ENCODE measurements at places on chromosomes 11 and 22.

DNA sequence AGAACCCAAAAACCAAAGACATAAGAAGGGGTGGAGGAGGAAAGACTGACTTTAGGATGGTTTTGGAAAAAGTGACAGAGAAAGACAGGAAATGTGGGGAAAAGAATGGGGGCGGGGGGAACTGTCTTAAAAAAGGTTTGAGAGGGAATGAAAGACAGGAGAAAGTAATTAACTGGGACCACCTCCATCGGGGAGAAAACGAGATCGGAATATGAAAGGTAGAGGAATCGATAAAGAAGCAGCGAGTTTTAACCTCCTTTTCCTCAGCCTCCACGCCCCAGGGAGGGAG, 524 bp downstream of the MTMR2 start:
- no peak for DNase-seq

DNA sequence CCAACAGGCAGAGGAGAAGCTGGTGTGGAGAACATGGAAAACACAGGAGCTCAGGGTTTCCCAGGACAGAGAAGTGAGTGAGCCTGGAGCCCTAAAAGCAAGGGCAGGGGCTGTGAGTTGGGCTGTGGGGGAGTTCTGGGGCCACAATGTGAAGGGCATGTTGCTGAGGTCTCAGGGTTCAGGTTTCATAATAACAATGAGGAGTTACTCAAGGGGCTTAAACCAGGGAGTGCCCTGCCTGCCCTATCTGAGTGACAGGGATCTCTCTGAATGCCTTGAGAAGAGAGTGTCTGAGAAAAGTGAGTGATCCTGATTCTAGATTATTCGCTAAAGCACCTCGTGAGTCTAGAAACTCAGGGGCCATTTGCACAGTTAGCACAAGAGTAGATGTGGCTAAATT, 129.6 kb downstream of the VPREB1 start:
- DNase-seq, result no peak

GRCh38 chr22:42642806-42643633, 2.6 kb upstream of the ATP5MGL start:
- DNase-seq, result no peak

DNA sequence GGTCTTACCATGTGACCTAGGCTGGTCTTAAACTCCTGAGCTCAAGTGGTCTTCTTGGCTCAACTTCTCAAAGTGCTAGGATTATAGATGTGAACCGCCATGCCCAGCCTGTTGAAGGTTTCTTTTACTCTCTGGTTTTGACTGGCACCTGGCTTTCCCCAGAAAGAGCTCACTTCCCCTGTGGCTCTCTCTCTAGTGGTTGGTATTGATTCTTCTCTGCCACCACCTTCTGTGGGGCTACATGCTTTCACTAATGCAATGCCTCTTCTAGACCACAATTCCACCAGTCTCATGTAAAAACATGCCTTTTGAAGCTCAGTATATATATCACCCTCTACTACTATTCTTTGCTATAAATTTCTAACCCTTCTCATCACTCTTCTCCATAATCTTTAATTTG, 67.2 kb downstream of the CCDC83 start:
- no peak for DNase-seq

GRCh38 chr11:119782739-119783072, 53.7 kb upstream of the NECTIN1 start:
- no peak for DNase-seq

DNA sequence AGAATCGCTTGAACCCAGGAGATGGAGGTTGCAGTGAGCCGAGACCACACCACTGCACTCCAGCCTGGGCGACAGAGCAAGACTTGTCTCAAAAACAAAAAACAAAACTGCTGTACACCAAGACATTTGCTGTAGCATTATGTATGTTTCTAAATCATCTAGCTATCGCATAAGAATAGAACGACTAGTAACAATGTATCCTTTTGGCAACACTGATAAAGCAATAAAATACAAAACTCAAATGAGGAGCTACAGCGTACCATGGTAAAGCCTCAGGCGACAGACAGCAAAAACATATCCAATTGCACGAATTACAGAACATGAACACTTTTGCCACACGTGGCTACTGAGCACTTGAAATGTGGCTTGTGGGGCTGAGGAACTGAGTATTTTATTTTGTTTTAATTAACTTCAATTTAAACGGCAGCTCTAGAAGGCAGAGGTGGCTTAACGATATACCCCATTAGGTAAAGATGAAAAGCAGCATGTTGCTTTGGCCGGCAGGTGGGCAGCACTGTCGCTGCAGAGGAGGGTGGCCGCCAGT, 2.3 kb downstream of the TUBGCP6 start:
- no peak for DNase-seq

DNA sequence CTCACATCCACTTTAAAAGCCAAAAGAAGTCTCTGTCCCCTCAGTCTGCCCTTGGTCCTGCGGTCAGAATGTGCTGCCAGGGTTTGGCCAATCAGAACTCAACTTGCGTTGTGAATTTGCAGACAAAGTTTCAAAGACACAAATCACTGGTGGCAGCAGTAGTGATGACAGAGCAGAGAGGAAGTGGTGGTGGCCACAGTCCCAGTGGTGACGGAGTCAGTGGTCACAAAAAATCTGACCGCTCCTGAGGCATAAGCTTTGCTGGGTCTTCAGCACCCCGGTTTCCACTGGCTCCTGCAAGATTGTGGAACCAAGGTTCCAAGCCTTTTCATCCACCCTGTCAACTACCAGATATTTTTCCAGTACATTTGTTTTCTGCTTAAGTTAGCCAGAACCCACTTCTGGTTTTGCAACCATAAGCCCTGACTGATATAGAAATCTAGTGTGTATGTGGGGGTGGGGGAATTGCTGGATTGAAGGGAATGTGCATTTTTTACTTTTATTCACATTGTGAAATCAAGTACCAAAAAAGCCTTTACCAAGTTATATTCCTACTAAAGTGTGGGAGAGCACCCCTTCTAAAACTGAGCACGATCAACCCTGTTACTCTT, 112.3 kb downstream of the TMPRSS5 start:
- DNase-seq, result no peak

DNA sequence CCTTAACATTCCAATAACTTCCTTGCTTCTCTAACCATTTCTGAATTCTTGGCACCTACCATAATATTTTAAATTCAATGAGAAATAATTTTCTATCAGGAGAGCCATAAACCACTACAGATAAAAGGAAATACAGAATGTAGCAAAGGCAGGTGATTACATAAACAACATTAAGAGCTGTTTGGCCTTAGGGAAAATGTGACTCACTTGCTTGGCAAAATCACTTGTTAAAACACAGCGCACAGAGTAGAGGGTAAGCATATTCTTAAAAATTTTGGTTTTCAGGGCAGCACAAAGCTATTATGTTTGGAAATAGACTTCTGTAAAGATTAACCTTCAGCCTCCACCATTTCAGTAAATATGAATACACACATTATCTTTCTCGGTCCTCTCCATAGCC, 26.4 kb downstream of the IZUMO1R start:
- no peak for DNase-seq

GRCh38 chr11:130531061-130531460, 82.6 kb downstream of the ADAMTS15 start:
- DNase-seq, result no peak

DNA sequence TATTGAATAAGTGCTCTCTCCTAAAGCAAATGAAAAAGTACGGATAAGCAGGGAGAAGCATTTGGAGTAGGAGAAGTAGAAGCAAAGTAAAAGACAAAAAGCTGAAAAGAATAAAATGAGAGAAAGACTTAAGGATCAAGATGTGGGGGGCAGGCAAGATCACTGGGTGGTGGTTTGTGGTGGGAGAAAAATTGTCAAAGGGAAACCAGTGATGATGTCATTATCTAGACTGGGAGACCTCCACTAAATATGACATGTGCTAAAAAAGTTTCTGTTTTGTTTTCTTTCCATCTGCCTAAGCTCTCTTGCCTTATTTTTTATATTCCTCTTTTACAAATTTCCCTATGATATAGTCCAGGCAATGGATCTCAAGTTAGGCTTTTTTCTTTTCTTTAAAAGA, 14.8 kb upstream of the MAML2 start:
- no peak for DNase-seq

- DNase-seq, result no peak
Observed at GRCh38 chr11:73972187-73972586, 10.5 kb downstream of the UCP2 start.

DNA sequence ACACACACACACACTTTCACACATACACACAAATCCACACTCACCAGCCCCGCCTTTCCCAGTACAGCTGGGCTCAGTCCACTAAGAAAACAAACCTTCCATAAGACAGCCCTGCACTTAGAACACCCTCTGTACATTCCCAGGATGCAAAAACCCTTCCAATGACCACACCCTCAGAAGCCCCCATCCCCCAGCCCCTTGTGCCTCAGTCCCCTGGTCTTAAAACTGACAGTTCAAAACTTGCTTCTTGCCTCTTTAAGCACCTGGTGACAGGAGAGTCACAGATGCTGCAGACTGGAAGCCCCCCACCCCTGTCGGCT, 23.0 kb downstream of the APLNR start:
- no peak for DNase-seq

DNA sequence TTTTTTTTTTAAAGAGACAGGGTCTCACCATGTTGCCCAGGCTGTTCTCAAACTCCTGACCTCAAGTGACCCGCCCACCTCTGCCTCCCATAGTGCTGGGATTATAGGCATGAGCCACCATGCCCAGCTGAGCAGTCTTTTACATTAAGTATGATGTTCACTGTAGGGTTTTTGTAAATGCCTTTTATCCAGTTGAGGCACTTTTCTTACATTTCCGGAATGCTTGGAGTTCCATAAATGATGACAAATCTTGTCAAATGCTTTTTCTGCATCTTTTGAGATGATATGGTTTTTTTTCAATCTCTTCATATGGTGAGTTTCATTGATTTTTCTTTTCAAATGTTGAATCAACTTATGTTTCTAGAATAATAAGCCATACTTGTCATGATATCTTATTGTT, 29.4 kb upstream of the CTTN start:
- DNase-seq, result no peak

GRCh38 chr11:61045271-61045670, 57.0 kb upstream of the CD5 start:
- DNase-seq, result no peak

GRCh38 chr11:90661233-90661632, 438.4 kb upstream of the CHORDC1 start:
- no peak for DNase-seq

- DNase-seq, result peak; percentile 20
Observed at GRCh38 chr11:75275581-75275980, 35.0 kb downstream of the TPBGL start.

- no peak for DNase-seq
Observed at GRCh38 chr11:112382561-112382960, 121.9 kb upstream of the PLET1 start.

- no peak for DNase-seq
Observed at GRCh38 chr11:66473608-66474515, 6.4 kb upstream of the DPP3 start.

DNA sequence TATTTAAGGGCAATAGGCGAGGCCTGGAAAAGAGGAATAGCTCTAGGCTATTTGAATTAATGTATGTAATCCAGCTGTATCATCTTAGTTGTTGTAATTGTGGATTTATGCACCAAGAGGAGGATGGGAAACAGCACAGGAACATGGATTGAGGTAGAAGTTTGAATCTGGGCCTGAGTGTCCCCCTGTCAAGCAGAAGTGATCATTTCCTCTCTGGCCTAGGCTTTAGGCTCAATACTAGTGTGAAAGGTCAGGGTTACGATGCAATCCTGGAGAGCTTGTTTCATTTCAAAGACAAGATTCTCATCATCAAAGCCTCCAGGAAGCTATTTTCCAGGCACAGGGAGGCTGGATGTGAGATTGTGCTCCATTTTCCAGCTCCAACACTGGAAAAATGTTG, 77.9 kb upstream of the HSD17B12 start:
- no peak for DNase-seq

DNA sequence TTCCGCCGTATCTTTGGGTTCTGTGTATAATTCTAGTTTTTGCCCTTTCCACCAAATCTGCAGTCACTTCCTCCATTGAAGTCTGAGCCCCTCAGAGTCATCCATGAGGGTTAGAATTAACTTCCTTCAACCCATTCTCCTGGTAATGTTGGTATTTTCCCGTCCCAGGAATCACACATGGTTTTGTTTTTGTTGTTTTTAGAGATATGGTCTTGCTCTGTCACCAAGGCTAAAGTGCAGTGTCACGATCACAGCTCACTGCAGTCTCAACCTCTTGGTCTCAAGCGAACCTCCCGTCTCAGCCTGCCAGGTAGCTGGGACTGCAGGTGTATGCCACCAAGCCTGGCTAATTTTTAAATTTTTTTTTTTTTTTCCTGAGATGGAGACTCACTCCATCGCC, 18.7 kb downstream of the ZBED4 start:
- DNase-seq, result no peak

GRCh38 chr11:13355191-13355590, 77.6 kb downstream of the BMAL1 start:
- DNase-seq, result no peak

DNA sequence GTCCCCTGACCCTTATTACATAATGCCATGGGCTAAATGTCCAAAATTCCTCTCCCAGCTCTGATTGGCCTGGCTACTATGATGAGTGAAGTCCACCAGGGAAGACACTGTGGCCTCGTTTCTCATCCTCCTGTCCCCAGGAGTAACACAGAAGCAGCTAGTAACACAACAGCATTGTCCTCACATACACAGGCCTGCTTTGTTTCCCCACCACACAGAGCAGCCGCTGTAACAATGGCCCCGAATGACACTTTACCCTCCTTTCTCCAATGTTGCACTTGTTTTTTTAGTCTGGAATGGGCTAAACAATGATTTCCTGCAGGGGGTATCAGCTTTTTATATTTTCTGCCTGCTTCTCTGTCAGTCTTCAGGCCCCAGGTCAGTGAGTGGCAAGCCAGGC, at the start of gene PRR5L:
PRR5L (plus strand) TSS at position 363 of the 400 bp plus-strand sequence. CDS start 104,834 bp downstream, outside the sequence.
- no peak for DNase-seq

DNA sequence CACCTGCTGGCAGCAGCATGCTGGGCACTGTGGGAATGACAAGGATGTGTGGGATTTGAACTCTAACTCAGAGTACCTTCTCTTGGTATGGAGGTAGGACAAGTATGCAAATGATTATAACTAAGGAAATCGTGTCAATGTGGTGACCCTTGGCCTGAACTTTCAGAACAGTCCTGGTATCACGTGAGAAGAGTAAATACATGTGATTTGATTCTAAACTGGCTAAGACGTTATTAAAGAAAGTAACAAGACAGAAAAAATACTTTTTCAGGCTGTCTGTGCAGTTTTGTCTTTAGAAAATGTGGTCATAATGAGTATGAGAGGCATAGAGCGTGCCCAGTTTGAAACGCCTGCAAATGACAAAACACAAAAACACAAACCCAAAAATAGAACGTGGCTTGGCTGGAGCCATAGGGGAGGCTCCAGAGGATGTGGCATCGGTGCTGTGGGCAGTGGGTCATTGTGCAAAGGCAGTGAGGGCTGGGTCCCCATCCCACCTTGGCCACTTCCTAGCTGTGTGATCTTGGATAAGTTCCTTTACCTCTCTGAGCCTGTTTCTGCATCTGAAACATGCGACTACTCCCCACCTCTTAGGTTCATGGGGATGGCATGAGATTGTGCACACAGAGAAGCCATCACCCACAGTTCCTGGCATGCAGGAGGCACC, 18.4 kb upstream of the IL2RB start:
- no peak for DNase-seq

GRCh38 chr11:95849087-95849825, 59.0 kb downstream of the CEP57 start:
- no peak for DNase-seq

- DNase-seq, result no peak
Observed at GRCh38 chr11:118766035-118766434, 24.9 kb downstream of the DDX6 start.

GRCh38 chr22:49010070-49010863, 817.4 kb downstream of the BRD1 start:
- no peak for DNase-seq

Measured in nucleus accumbens (tissue), 56 donors.